HT1080 (cell line): ENCODE measurements at places on chromosomes 11 and 22. TPM values are rescaled to one million over a fixed set of nuclear protein-coding genes. Genes with fewer than 3 reads are reported as not detected.

- no peak for DNase-seq
These were observed 92.9 kb downstream of the DHCR7 start for GRCh38 chr11:71355281-71355680.

The B4GALNT4 gene
- 3.0 and 8.1 TPM in 2 replicates for total RNA-seq

- DNase-seq = peak; percentile 25
These were observed 16.3 kb downstream of the OR2AG2 start for GRCh38 chr11:6755303-6755952.

The FXYD2 gene
- total RNA-seq = not detected in 2 replicates

The OR4X1 gene
- not detected in 2 replicates for total RNA-seq

The VSIG2 gene
- not detected in 2 replicates for total RNA-seq

DNA sequence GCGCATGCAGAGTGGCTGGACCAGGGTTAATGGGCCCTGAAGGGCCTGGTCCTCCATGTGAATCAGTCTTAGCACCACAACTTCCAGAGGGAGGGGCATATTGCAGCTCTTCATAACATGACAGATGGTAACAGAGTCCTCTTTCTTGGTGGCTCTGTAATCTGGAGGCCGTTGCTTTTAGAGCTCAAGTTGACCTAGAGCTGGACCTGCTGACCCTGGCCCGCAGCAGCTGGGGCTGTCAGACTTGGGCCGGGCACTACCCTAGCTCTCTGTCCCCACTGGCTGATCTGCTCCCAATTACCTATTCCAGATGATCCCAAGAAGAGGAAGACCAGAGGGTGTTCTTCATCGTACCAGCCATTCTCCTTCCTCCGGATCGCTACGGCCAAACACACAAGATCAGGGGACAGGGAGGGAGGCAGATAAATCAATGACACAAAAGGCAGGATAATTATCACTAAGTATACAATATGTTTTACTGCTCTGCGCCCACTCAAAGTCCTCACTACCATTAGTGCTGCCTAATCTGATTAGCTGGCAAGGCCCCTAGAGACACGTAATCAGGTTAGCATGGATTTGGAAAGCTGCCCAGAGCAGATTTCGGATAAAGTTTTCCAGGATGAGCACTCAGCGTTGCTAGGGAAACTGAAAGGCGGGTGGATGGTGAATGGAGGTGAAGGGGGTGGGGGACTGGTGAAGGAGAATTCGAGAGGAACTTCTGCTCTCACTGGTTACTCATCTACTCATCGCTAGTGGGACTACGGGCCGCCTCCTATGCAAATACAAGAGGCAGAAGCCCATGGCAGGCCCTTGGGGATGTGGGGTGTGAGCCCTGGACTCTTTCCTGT lies 64.5 kb upstream of the PHOX2A start:
- peak; percentile 91 for DNase-seq

The NRXN2 gene
- 0.42 TPM in 1 of 2 replicates, not detected in the other for total RNA-seq

DNA sequence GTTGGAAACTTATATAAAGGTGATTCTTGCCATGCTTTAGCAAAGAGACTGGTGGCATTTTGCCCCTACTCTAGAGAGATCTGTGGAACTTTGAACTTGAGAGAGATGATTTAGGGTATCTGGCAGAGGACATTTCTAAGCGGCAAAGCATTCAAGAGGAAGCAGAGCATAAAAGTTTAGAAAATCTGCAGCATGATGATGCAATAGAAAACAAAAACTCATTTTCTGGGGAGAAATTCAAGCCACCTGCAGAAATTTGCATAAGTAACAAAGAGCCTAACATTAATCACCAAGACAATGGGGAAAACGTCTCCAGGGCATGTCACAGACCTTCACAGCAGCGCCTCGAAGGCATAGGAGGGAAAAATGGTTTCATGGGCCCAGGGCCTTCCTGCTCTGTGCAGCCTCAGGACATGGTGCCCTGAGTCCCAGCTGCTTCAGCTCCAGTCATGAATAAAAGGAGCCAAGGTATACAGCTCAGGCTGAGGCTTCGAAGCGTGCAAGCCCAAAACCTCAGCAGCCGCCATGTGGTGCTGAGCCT lies 83.4 kb downstream of the MRTFA start:
- no peak for DNase-seq

The MUC6 gene
- total RNA-seq = not detected in 2 replicates

The GP1BB gene
- total RNA-seq = not detected in 2 replicates

The OR11H1 gene
- not detected in 2 replicates for total RNA-seq

DNA sequence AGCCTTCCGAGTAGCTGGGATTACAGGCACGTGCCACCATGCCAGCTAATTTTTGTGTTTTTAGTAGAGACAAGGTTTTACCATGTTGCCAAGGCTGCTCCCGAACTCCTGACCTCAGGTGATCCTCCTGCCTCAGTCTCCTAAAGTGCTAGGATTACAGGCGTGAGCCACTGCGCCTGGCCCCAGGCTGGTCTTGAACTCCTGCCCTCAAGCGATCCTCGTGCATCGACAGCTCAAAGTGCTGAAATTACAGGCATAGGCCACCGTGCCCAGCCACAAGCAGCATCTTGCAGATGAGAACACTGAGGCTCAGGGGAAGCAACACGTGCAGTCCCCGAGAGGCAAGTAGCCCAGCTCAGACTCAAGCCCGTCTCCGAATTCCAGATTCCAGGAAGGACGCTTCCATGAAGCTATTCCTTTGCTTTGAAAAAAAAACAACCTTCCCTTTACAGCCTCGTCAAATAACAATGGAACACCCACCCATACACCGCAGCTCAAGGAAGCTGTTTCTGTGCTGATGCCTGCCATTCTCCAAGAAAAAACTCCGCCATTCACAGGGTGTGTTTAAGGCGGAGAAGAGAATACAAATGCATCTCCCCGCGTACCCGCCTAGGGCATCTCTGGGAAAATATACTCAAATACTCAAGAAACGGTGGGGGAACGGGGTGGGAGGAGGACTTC lies 34.5 kb upstream of the PDGFB start:
- no peak for DNase-seq

DNA sequence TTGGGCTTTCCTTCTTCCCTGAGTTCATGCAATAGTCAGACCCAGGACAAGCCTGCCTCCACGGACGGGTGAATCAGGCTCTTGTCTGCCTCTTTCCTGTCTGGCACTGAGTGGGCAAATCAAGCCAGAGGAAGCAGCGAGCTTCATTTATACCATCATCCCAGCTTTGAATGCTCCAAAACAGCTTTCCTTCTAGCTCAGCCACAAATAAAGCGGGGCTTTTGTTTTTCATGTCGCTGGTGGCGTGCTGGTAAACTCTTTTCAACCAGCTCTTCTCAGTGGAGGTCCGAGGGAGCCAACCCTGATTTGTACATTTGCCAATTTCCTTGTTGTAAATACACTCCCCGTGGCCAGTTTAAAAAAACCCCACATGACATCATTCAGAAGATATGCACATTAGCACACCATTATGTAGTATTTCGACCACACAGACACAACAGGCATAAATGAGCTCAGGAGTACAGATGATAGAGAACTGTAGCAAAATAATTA lies 8.6 kb downstream of the C11orf91 start:
- DNase-seq = peak; percentile 96

The KCNQ1OT1 gene
- total RNA-seq = 0.18 and 0.27 TPM in 2 replicates

GRCh38 chr11:65429724-65430405 lies 7.3 kb downstream of the NEAT1 start:
- DNase-seq = peak; percentile 82

DNA sequence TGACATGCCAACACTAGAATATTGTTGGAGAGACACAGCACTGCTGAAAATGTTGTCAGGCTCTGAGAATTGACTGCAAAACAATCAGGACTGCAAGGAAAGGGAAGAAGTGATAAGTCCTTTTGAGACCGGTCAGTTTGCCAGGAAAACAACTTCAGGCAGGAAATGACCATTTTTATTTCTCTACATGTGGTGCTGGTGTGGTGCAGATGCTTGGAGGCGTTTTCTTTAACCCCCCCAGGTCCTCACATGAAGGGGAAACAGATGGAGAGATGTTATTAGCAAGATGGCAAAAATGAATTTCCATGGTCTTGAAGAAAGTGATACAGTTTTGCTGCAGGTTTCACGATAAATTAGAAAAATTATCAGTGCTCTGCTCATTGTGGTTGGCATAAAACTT lies 5.7 kb downstream of the AP2A2 start:
- DNase-seq = no peak

The PDXP gene
- 44.5 and 52.0 TPM in 2 replicates for total RNA-seq

GRCh38 chr11:76723548-76723947 lies 53.0 kb upstream of the LRRC32 start:
- no peak for DNase-seq

GRCh38 chr22:47192651-47193437 lies 430.4 kb downstream of the TBC1D22A start:
- no peak for DNase-seq

DNA sequence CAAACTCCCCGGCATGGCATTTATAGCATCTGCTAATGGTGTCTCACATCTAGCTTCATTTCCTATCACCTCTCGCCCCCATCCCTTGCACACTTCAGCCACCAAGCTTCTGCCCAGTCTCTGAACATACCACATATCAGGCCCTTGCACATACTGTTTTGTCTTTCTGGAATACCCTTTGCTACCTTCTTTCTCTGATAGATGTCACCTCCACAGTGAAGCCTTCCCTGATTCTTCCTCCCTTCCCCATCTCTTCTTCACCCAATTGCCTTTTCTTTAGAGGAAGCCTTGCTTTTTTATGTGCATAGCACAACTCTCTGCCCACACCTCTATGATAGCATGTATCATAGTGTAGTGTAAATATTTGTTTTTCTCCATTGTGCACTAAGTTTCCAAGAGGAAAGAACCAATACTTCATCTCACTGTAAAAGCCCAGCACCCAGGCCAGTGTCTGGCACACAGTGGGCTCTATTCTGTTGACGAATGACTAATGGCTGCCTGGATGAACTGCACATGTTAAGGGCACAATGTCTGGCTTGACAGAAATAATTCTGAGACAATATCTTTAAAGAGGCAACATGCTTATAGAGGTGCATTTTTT lies 27.8 kb downstream of the P4HA3 start:
- DNase-seq = no peak

The GRM5 gene
- total RNA-seq = 0.34 and 0.47 TPM in 2 replicates

DNA sequence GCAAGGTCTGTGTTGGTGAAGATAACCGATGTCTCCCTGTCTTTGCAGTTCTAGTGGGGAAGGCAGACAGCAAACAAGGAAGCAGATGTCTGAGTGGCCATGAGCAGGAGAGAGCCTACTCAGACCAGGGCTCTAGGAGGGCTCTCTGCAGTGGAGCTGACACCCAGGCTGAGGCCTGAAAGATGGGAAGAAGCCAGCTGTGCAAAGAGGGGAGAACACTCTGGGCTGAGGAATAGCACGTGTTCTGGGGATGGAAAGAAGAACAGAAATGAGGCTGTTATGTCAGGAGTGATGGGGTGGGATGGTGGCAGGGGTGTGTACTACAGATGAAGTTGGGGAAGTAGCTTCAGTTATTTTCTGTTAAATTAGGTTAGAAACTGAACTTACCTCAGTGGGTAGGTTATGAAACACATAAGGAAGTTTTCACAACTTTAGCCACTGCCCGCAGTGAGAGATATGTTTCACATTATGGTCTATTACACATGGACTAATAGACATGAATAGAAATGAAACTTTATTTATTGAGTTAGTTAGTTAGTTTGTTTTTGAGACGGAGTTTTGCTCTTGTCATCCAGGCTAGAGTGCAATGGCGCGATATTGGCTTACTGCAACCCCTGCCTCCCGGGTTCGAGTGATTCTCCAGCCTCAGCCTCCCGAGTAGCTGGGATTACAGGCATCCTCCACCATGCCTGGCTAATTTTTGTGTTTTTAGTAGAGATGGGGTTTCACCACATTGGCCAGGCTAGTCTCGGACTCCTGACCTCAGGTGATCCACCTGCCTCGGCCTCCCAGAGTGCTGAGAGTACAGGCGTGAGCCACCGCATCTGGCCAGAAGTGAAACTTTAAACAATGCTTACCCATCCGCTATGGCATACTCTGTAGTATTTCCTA lies 7.8 kb downstream of the DCPS start:
- no peak for DNase-seq

DNA sequence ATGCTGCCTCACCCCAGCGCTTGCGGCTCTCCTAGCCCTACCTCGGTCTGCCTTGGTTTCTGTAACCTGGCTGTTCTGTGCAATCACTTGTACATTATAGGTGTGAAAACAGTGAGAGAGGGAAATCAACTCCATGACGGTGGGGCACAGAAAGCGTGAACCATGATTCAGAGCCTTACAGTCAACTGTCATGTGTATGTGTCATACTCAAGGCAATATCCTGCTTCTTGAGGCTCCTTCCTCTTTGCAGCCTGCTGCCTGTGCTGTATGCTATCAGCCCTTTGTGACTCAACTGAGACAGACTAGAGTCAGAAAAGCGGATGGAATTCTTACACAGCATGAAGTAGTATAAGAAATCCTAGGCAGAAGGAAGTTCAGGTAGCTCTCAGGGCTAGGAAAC lies 2.1 kb downstream of the NRIP3 start:
- DNase-seq = peak; percentile 94

The CCDC73 gene
- 0.03 TPM in 1 of 2 replicates, not detected in the other for total RNA-seq

DNA sequence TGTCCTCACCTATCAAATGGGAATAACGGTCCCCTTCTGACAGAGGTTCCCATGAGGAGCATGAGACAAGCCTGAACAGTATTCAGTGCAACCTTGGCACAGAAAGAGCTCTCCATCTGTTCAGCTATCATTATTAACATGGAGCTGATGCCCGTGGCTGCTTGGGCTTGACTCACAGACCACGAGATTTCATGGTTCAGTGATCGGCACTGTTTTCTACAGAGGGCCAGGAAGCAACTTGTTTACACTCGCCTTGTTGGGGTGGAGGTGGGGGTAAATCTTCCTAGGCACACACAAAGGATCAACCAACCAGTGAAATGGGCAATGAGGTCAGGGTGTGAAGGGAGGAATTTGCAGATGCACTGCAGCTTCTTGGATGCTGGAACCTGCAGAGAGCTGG lies 88.2 kb downstream of the CWC15 start:
- DNase-seq = peak; percentile 28

The PGA3 gene
- not detected in 2 replicates for total RNA-seq

The LGALS12 gene
- not detected in 2 replicates for total RNA-seq

- no peak for DNase-seq
These were observed 18.2 kb upstream of the WDR74 start for GRCh38 chr11:62857541-62857982.

DNA sequence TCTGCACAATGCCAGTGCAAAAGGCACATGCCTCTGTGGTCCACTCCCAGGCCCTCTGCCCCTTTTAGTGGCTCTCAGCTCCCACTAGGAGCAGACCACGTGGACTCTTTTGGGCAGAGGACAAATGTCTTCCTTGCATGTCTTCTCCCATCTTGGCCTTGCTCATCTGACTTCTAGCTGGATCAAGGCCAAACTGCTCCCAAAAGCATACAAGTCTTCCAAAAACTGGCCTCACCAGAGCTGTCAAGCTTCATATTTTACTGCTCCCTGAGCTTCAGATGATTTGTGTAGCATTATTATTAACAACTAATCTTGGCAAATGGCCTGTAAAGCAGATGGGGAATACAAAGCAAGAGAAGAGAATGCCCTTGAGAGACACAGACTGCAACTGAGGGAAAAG lies 6.9 kb downstream of the SMPD1 start:
- DNase-seq = no peak

The MS4A15 gene
- not detected in 2 replicates for total RNA-seq

DNA sequence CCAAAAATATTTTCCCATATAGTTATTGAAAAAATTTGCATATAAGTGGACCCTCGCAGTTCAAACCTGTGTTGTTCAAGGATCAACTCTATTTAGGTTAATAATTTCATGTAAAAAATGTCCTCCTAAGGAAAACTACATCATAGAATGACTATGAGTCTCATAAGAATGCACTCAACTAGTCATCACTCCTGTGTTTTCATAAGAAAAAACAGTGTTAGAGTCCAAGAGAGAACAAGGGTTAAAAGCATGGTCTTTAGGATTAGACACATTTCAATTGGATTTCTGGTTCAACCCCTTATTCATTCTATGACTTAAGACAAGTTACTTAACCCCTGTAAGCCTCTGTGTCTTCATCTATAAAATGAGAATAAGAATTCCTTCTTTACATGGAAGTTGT lies 5.1 kb downstream of the PARVA start:
- no peak for DNase-seq

The C11orf21 gene
- 0.34 TPM in 1 of 2 replicates, not detected in the other for total RNA-seq

The MAPK8IP1 gene
- 21.2 and 24.0 TPM in 2 replicates for total RNA-seq
